ENCODE measurements at places on chromosomes 1 and 21. TPM values are rescaled to one million over a fixed set of nuclear protein-coding genes. Genes with fewer than 3 reads are reported as not detected.

Gene FNDC10
- 2.6 TPM for total RNA-seq

Gene AADACL4
- not detected for total RNA-seq

Gene ARHGEF16
- 36.6 TPM for total RNA-seq

Gene REN
- 0.12 TPM for total RNA-seq

Gene CTTNBP2NL
- 27.2 TPM for total RNA-seq

Gene OXCT2
- total RNA-seq = 15.0 TPM
